NAMALWA (cell line): ENCODE measurements at places on chromosomes 3 and 15.

DNA sequence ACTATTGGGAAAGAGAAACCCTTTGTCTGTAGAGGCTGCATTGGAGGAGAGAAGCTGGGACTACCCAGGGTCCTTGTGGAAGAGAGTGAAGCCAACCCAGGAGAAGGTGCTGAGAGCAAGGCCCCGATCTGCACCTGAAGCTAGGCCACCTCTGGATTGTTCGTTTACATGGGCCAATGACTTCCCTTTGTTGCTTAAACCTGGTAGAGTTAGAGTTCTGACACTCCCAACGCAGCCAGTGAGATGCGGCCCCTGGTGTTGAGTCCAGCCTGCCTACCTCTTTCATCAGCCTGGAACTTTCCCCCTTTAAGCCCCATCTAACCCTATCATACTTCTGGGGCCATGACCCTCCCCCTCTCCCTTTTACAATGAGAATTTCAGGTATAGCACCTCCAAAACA, 30.8 kb downstream of the CCDC13 start:
- DNase-seq = no peak

GRCh38 chr15:69793431-69793780, 304.3 kb downstream of the TLE3 start:
- no peak for DNase-seq

DNA sequence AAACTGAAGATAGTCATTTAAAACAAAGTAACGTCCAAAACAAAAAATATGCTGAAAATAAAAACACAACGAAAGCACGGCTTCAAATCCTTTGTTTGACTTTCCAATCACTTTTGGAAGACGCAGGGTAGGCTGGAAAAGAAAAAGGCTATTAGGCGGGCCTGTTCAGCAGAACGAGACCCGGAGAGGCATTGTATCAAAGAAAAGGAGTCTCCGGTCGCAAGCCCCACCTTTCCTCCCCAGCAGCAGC, 691 bp downstream of the SENP7 start:
- no peak for DNase-seq

DNA sequence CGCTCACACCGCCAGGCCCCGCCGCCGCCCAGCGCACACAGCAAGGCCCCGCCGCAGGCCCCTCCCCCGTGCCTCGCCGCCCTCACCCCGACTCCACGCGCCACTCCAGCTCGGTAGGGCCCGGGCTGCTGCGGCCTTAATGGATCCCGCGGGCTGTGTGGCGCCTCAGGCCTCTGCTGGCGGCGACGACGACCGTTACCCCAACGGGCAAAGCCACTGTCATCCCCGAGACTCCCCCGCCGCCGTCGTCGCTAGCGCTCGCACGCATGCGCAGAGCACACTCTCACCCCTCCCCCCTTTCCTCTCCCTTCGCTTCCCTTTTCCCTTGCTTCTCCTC, at the start of gene MSL2:
Gene MSL2 (minus strand): TSS at position 272 of the 337 bp plus-strand sequence. CDS start 1,222 bp downstream, outside the sequence.
- no peak for DNase-seq

GRCh38 chr15:71440489-71441110, 325.3 kb downstream of the THSD4 start:
- DNase-seq = peak; percentile 68

DNA sequence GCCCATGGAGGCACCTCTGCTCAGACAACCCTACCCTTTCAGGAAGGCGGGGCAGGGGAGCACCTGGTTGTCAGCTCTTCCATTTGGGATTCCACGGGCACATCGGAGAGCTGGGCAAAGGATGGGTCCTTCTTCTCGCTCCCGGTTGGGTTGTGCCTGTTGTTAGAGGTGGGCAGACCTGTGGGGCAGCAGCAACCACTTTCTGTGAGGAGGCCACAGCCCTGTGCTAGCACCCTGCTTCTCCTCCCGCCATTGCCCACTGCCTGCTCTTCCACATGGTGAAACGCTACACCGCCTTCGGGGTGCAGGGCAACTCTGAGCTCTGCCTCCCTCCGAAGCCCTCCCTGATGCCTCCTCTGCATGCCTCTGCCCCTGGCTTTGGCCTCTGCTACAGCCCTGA, 7.0 kb upstream of the HHATL start:
- no peak for DNase-seq

DNA sequence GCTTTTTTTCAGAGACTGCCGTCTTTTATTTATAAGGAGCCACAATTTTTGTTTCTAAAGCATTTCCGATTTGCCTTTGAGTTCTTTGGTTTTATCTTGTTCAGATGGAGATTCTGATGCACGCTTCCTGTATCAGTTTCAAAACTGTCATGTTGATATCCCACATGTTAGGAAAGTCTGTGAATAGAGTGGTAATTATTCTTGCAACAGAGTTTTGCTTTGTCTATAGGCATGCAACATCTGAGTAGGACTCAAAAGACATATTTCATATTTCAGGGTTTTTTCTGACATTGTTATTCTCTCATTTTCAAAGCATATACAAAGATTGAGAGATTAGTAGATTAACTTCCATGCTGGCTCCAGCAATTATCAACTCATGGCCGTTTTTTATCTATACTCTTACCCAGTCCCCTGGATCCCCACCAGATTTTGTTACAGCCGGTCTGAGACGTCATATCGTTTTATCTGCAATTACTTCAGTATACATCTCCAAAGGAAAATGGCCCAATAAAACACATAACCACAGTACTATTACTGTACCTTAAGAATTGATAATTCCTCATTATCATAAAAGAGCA, 22.4 kb downstream of the PAQR5 start:
- DNase-seq = no peak

DNA sequence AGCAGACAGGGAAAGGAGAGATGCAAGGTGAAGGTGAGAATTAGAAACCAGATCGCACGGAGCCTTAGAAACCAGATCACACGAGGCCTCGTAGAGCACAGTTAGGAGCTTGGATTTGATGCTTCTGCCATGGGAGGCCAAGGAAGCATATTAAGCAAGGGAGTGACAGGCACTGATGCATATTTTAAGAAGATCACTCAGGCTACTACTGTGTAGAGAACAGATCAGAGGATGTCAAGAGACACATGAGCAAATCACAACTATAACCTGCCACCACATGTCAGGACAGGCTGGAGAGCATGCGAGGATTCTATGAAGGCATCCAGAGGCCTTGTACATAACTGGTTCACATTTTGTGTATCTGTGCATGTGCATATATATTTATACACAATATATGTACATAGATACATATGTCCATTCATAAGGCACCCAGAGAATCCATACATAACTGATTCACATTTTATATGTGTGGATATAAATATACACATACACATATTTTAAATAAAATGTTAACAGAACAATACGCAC, 99.6 kb upstream of the FHIT start:
- DNase-seq = no peak

GRCh38 chr3:24907106-24907505, 412.5 kb upstream of the THRB start:
- no peak for DNase-seq

DNA sequence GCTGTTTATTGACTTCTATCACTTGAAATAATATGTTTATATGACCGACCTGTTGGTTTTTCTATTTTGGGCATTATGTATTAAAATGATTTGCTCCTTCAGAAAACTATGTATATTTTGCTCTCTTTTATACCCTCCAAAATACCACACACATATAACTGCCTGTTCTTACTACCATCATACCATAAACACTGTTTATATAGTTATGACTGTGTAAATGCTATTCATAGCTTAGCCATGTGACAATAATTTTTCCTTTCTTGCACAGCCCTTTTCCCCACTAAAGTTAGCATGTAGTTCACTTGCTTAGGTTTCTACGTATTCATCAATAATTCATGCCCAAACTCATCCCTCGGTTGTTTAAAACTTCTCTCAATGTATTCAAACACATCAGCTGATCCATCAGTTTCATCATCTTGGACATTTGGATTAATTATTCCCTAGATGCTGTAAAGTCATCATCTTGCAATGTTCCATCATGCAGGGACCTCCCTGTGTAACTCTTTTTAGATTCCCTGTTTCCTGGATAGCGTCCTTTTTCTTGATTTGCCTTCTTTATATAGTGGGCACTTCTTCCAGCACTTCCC, 8.2 kb upstream of the RYK start:
- no peak for DNase-seq

DNA sequence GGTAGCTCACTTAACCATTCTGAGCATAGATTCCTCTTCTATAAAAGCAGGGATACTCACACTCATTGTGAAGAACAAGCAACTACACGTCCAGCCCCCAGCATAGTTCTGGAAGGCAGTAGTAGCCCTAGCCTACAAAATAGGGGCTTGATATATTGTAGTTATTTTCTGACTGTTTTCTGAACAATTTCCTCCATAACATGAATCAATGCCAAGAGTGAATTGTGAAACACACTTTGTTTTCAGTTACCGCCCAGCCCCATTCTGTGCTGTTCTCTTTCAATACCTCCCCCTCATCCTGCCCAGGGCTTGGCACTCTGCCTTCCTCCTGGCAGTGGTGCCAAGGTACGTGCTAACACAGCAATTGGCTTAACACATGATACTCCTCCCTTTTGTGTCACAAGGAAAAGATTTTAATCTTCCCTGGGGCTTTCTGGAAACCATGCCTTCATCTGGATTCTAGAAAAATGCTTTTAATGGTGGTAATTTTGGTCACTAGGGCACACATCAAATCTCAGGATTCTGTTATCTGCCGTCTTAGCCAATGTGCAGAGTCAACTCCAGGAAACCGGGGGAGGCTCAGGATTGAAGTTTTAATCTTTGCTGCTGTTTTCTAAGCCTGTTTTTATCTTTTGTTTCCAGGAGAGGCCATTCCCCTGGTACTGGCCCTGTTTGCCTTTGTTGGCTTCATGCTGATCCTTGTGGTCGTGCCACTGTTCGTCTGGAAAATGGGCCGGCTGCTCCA, 37.2 kb downstream of the IL20RB start:
- no peak for DNase-seq

- DNase-seq = no peak
Observed at GRCh38 chr3:31039145-31039544, 144.7 kb upstream of the GADL1 start.

DNA sequence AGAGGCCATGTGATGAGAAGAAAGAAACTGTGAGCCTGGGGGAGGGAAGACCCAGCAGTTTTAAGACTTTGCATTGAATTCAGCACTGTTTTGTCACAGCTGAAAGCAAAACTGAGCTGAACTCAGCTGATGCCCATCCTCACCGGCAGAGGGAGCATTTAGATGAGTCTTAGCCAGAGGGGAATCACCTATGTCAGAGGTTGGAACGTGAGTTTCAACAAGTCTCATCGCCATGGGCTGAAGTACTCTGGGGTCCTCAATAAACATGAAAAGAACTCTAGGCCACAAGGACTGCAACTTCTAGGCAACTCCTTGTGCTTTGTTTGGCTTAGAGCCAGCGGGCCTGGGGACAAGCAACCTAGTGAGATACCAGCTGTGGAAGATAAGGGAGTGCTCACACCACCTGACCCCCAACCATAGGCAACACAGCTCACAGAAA, 324.5 kb downstream of the TBL1XR1 start:
- peak; percentile 79 for DNase-seq

GRCh38 chr15:68416158-68416535, 15.8 kb downstream of the ITGA11 start:
- no peak for DNase-seq

GRCh38 chr3:65573548-65574116, 465.1 kb downstream of the MAGI1 start:
- DNase-seq = no peak

DNA sequence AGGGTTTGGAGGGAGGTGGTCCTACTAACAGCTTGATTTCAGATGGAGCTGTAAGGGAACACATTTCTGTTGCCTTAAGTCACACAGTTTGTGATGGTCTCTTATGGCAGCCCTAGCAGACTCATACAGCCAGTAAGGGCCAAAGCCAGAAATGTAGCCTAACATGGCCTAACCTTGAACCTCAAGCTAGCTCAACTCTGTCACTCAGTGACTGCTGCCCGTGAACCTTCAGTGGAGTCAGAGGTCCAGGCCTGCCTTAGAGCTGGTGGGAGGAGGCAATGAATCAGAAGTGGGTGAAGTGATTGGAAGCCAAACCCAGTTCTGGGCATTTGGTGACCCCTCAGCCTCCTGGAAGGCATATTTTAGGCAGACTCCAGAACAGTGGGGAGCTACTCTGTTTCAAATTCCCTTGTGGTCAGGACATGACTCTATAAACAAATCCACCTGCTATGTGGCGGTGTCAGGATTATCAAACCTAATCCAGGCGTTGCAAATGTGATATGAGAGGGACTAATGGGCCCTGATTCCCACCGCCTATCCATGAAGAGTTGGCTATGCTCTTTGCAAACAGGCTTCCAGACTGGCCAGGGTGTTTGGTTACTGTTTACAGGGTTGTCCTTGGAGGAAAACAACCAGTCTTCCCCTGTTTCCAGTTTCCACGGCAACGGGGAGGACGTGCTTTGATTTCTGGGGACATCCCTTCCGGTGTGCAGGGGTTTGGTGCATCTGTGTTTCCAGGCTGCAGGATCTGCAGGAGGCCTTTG, 105.9 kb upstream of the AGBL1 start:
- no peak for DNase-seq

DNA sequence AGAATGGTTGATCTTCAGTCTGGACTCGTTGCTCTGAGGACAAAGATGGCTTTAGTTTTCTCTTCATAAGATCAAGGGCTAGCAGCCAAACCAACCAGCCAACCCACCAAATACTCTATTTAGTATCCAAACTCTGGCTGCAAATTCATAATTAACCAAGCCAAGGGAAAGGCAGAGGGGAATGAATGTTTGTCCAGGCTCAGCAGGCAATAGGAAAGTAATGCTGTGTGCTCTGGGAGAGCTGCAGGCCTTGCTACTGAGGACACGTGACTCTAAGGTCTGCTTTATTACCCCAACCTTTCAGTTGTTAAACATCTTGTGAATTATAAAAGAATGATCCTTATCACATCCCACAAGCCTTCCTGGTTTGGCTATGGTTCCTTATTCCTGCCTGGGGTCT, 52.3 kb upstream of the GALNT15 start:
- no peak for DNase-seq

DNA sequence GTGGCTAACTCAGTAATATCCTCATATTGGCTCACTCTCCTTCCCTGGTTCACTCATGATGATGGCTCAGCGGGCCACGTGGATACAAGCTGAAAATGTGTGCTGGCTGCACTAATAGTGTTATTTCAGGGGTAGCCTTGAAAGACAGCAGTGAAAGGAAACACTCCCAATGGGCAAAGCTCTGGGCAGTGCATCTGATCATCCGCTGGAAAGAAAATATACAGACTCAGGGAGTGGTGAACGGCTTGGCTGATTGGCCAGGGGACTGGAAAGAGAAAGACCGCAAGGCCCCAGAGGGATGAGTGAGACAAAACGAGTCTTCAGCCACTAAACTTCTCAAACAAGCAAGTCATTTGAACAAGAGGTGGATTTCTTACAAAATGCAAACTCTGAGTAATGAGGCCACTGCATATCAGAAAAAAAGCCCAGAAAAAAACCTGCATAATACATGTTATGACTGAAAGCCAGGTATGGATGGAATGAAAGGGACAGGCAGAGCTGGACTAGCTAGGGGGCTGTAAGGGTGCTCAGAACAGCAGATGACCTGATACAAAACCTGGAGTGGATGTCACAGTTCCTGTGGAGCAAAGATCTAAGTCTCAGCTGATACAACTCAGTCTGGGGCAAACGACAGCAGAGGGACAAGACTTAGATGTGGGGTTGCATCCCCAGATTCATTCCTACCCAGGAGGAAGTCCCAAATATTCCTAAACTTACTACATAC, 33.3 kb downstream of the CMTM6 start:
- no peak for DNase-seq
